CD4-positive, alpha-beta T cell treated with Interleukin-1 beta for 1 hour (primary cell): ENCODE measurements at places on chromosomes 12 and 14.

DNA sequence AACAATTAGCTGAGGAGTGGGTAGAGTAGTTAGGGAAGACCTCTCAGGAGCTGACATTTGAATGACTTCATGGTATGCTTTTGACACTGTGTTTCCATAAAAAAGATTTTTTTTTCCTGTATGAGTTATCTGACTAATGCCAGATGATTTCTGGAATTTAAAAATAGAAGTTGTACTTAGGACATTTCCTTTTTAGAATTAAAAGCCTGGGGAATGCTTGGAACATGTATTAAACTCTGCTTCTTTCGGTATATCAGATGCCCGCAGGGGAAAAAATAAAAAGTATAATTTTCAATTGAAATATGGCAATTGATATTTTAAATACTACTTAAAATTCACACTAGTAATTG lies 41.1 kb downstream of the BRMS1L start:
- DNase-seq = no peak

- DNase-seq = no peak
These were observed 47.8 kb downstream of the MYRFL start for GRCh38 chr12:69872804-69873203.

DNA sequence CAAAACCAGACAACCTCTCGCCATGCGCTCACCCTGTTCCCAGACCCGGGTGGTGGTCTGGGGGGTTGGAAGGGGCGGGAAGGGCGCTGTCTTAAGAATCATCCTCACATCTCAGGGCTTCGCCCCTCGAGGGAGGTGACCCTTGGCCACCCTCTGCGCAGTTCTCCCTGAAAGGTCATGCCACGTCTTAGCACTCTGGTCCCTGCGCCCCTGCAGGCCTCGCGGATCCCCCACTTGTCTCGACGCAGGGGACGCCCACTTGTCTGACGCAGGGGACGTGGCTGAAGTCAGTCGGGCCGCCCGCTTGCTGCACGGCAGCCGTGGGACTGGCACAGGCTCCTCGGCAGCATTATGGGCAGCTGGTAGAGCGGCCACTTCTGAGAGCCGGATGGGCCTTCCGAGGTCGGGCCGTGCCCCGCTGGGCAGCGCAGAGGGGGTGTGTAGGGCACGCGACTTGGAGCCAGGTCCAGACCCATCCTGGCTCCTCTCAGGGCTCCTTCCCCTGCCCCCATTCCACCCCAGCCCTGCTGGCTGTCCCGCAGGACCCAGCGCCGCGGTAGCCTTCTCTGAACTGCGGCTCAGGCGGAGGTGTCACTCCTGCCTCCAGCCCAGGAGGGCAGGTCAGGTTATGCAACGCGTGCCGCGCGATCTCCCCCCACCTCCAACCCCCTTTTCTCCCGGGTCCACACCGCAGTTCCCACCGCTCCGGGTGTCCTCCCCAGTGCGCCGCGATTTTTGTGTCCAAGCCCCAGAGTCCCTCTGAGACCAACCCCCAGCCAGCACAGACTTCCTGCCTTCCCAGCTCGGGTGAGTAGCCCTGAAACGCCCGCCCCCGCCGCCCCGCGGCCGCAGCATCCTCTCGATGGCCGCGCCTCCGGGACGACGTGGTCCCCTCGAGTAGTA lies 40.9 kb upstream of the CAPRIN2 start:
- DNase-seq = peak; percentile 27

- DNase-seq = no peak
These were observed 7.9 kb downstream of the NFE2 start for GRCh38 chr12:54292931-54293241.

GRCh38 chr14:51072976-51073375 lies 21.9 kb downstream of the TRIM9 start:
- no peak for DNase-seq

DNA sequence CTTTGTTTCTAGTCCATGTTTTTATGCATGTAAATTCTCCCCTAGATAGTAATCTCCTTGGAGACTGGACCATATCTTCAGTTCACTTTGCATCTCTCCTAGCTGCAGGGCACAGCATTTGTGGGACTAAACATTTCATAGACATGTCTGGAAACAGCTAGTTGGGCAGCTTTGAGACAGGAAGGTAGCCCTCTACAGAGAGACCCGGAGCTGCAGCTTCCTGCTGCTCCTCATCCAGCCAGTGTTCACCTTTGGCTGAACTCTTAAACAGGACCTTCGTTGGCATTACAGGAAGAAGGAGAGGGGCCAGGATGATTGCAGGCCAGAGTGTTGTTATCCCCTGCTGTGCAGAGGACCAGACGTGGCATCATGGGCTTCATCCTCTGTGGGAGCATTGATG lies 52.9 kb downstream of the GNS start:
- no peak for DNase-seq

- no peak for DNase-seq
These were observed 27.2 kb downstream of the FBRSL1 start for GRCh38 chr12:132517013-132517739.

DNA sequence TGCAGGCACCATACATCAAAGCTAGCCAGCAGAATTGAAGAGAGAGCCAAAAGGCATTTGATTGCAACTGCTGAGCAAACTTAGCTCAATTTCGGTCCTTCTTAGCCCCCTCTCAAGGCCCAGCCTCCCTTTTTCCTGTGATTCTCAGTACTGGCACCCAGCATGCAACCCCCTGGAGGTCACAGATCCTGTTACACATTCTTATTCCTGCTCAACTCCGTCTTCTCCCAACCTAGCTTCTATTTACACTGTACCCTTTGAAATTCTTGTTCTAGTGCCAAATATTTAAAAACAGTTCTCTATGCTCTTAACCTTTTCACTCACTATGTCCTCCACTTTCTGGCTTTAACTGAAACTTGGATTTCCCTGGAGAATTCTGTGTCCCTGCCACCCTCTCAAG lies 131.3 kb upstream of the CPSF6 start:
- DNase-seq = no peak
